ENCODE measurements at places on chromosomes 5 and 9.

GRCh38 chr9:131845305-131846298 is 105.7 kb upstream of the RAPGEF1 start:
- no peak for DNase-seq

DNA sequence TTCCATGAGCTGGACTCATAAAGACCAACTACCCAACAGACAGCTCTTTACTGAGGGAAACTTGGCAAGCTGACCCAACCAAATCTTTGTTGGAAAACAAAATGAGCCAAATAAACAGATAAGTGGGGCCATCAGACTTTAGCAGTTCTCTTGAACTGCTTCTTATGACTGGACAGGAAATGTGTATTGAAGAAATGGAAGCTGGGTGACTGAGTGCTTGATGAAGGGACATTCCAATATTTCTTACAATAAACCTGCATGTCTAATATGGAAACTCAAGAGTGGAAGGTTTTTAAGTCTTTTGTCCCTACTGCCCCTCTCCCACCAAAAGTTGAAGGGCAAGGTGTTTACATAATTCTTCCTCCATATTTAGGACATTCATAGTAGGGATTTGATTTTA is 218.8 kb upstream of the NR4A3 start:
- no peak for DNase-seq

DNA sequence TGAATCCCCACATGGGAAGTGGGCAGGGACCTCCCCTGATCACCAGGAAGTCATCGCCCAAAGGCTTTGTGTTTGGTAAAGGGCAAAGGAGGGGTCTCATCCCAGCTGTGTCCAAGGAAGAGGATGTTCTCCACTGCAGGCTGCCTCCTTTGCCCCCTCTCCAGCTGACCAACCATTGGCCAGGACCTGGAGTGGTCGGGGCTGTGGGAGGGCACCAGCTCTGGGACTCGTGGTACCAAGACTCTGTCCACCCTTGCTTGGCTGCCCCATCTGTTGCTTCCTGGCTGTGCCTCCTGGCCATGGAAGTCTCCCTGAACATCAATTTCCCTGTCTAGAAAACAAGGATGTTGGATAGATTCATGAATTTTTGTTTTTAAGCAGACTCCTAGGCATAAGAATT is 34.1 kb downstream of the COL15A1 start:
- no peak for DNase-seq

- no peak for DNase-seq
These were observed 261.5 kb downstream of the FANCC start for GRCh38 chr9:95055851-95056551.

DNA sequence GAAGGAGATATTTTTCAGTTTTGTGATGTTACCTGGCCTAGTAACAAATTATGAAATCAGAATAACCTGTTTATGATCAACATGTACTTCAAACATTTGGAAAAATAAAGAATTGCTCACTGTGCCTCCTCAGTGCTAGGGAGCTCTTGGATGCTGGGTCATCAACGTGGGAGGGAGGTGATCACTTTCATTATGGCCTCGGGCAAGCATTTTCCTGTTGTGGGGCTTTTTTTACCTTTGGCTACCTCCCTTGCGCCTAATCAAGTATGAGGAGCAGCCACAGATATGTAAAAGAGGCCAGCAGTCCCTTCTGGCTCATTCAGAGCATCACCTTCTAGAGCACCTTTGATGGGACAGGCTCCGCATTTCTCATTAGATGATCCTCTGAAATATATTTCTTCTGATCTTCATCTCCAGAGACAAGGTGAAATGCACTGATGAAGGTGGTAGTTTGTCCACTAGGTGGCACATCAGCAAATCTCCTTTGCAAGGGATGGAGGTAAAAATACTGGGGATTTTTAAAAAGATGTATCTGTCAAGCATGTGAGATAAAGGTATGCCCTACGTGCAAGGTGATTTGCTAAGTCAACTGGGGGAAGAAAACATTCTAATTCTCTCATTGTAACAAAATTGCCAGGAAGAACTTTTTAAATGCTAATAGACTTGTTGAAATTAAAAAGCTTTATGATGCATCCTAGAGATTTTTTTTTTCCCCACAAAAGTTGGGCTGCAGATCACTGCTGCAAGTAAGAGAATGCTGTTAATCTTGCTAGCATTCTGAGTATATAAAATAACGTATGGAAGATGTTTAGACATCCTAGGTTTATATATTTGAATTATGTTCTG is 218.2 kb downstream of the MAST4 start:
- peak; percentile 34 for DNase-seq
